NCI-H774 (cell line): ENCODE measurements at places on chromosomes 12 and 14.

DNA sequence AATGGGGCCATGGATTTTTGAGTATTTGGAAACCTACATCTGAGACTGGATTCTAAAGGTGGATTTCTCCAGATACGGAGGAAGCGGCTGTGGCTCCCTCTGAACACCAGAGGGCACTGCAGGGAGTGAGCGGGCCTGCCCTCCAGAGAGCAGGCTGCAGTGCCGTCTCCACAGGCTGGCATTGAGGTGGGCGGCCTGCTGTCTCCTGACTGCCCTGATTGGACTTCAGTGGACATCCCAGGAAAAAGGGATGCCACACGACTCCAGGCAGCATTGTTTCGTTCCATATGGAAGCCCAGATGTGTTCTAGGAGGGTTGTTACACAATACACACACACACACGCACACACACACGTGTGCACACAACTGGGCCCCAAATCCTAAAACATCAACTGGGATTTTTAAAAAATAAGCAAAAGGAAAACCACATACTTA is 20.9 kb upstream of the ANO2 start:
- DNase-seq, result peak; percentile 6

GRCh38 chr12:111192647-111193046 is 176.2 kb downstream of the PHETA1 start:
- no peak for DNase-seq

GRCh38 chr12:93667672-93668071 is 9.5 kb upstream of the CRADD start:
- no peak for DNase-seq

DNA sequence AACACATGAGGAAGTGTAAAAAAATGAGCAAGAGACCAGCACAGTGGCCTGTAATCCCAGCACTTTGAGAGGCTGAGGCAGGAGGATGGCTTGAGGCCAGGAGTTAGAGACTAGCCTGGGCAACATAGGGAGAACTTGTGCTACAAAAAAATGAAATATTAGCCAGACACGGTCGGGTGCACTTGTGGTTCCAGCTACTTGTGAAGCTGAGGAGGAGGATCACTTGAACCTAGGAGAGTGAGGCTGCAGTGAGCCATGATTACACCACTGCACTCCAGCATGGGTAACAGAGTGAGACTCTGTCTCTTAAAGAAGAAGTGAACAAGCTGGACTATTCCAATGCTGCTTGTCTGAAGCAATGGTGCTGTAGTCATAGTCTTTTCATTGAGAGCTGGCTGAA is 36.3 kb upstream of the MAP3K9 start:
- DNase-seq, result no peak

- no peak for DNase-seq
These were observed 127.8 kb downstream of the DAAM1 start for GRCh38 chr14:59316151-59316830.

DNA sequence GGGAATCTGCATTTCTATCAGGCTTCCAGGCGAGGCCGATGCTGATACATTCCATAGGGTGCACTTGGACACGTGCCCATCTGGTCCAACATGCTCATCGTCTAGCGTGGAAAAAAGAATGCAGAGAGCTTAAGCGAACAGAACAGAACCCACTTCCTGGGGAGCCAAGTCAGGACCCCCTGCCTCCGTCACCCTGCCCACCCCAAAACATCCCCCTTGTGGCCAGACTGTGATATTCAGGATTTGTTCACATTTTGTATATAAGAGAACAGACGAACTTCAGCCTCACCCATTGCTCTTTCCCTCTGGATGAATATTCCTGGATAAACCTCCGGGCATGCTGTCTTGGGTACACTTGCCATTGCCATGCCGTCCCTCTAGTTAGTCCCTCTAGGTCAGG is 4.3 kb upstream of the PIWIL1 start:
- no peak for DNase-seq

GRCh38 chr12:132447731-132448462 is 42.1 kb upstream of the FBRSL1 start:
- DNase-seq, result no peak

DNA sequence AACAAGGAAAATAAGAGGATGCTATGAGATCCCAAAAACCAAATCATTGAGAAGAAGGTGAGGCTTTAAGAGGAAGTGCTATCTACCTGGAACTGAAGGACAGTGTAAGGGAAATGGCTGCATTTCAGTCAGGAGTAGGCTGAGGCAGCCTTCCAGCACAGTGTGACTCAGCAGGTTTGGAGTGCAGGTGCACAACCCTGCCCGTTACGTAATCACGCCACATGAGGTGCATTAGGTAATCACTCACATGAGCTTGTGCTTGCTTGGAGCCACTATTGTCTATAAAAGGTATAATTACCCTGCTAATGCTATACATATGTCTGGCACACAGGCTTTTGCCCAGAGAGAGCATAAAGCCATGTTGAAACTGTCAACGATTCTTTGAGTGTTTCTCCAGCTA is 74.9 kb downstream of the DIO2 start:
- DNase-seq, result no peak

GRCh38 chr12:21239866-21240265 is 94.9 kb downstream of the SLCO1A2 start:
- no peak for DNase-seq

- DNase-seq, result no peak
These were observed 49.9 kb upstream of the FOXN3 start for GRCh38 chr14:89466944-89467343.

DNA sequence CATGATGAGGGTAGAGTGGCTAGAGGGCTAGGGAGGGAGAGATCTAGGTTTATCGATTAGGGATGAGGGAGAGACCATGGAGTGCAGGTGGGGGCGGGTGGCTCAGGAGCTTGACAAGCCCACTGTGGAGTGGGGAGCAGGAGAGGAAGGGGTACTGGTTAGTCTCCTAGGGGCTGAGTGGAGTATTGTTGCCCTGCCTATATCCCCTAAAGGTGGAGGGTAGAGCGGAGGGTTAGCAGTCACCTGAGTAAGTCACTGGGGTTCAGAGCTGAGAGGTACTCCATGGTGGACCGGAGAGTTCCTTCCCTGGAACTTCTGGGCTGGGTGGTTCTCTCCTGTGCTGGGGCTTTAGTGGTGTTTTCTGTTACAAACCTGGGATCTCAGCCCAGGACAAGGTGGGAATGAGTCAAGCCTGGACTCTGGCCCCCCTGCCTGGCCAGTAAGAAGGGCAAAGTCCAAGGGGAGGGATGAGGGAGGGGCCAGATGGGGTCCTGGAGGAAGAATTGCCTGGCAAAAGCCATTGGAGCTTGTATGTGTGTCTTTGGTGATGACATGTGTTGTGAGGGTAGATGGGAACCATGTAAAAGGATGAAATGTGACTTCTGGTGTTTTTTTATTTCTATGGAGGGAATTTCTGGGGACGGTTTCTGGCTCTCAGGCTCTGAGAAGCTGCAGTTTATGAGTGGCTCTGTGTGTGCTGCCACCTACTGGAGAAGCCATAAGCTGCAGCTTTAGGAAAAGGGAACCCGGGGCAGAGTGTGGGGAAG is at the start of gene CIDEB:
TSS of gene CIDEB (minus strand) at position 403 of the 767 bp plus-strand sequence. CDS start at position 284, 119 bp downstream.
- peak; percentile 2 for DNase-seq

- no peak for DNase-seq
These were observed 5.3 kb downstream of the RAD52 start for GRCh38 chr12:944211-944610.

GRCh38 chr12:123937707-123938591 is 34.7 kb downstream of the CCDC92 start:
- no peak for DNase-seq

- DNase-seq, result no peak
These were observed 6.3 kb downstream of the KRT80 start for GRCh38 chr12:52185400-52185967.
